ENCODE measurements at places on chromosomes 2 and 18.

DNA sequence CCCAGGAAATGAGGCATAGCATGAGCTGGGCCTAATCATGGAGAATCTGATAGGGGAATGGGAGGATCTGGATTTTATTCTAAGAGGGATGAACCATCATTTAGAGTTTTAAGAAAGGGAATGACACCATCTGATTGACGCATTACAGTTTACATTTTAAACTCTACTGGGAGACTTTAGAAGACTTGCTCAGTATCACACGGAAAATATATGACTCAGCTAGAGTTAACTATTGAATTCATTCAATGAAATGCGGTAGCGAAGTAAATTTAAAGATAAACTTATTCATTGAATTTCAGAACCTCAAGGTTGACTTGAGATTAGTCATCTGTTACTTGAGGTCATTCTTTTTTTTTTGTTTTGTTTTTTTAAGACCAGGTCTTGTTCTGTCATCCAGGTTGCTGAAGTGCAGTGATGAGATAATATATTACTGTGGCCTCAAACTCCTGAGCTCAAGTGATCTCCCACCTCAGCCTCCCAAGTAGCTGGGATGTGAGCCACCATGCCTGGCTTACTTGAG lies 25.0 kb downstream of the MC4R start:
- DNase-seq = no peak

- DNase-seq = no peak
These were observed 91.4 kb downstream of the LDLRAD4 start for GRCh38 chr18:13309748-13310670.

- DNase-seq = no peak
These were observed 86.8 kb upstream of the ST6GAL2 start for GRCh38 chr2:106972782-106973181.

DNA sequence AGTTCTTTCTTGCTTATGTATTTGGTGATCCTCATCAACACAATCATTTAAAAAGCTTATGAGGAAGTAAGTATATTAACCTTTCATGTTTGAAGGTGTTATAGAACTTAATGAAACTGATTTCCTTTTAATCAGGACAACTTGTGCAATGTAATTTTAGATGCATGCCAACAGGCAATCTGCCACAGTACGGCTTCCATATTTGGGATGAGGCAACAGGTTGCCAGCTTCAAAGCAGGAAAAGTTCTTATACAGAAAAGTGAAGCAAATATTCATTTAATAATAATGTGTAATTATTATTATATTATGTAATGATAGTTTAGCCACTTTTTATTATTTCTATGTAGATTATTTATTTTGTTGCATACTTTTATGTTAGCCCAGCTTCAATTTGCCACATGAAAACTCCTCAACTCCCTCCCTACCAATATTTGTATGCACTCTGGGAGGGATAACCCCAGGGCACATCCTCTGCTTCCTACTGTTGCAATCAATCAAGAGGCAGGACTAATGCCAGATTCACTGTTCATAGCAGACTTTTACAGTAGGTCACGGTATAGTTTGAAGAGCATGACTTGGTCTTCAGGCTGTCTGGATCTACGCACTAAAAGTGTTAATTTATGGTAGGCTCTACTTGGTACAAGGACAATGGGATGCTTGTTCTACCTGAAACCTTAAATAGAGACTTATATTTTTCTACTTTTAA lies 277.2 kb downstream of the AGPS start:
- DNase-seq = no peak

- no peak for DNase-seq
These were observed 109.2 kb downstream of the VIT start for GRCh38 chr2:36805635-36806224.

DNA sequence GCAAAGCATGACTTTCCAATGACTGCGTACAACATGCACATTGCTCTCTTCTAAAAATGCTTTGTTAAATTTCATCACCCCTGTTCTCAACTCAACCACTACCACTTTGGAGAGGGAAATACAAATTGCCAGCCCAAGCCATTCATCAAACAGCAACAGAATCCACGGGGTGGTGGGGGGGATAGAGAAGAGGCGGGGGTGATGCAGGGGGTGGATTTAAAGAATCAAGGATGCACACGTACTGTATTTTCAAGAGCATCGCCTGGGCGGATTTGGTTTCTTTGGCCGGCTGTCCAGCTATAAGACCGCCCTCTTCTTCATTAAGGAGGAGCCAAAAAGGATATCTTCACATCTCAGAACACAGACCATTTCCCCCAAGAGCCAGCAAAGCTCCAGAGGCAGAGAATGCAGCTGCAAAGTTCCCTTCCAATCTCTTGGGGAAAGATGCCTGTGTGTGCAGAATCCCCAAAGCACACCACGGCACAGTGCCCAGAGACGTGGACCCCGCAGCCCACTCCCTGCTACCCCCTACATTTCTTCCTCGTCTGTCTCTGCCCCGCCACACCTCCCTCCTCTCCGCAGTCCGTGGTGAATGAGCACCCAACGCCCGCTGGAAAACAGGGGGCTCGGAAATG lies 977 bp downstream of the SLC8A1 start:
- DNase-seq = peak; percentile 27

DNA sequence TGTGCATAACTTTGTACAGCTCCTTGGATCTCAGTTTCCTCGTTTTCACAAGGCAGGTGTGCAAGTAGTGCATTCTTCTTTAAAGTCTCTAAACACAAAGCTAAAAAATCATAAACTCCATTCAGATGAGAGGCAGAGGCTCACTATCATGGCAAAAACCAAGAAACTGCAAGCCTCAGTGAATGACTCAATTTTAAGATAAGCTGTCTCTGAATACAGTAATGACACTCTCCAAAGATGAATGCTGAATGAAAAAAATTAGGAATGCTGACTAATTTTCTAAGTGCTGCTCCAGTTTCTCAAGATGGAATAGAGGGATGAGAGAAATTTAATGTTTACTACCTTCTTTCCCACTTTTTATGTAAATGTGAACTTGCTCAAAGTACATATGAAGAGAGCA lies 17.2 kb downstream of the B4GALT6 start:
- no peak for DNase-seq

GRCh38 chr2:48287976-48288375 lies 242.0 kb upstream of the STON1 start:
- DNase-seq = no peak

- no peak for DNase-seq
These were observed 67.3 kb downstream of the MYO5B start for GRCh38 chr18:50127516-50128210.

DNA sequence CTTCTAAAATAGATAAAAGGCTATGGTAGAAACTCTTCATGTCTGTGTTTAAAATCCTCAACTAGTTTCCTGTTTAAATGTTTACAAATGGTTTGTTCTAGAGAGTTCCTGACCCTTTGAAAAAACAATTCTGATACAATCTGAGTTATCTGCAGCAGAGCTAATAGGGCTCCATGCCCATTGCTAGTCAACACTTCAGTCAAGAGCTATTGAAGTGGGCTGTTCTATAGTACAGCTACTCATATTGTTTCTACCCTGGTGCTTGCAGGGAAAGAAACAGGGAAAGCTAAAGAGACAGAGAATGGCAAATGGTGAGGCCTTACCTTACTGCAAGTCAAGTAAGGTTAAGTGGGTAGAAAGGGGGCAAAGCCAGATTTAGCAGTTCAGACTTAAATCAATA lies 112.3 kb upstream of the CAVIN2 start:
- no peak for DNase-seq

GRCh38 chr18:42561521-42561920 lies 554.0 kb downstream of the RIT2 start:
- no peak for DNase-seq

GRCh38 chr2:205025580-205026240 lies 480.4 kb downstream of the PARD3B start:
- no peak for DNase-seq

- no peak for DNase-seq
These were observed 28.4 kb downstream of the SCYGR8 start for GRCh38 chr2:227774011-227774624.

DNA sequence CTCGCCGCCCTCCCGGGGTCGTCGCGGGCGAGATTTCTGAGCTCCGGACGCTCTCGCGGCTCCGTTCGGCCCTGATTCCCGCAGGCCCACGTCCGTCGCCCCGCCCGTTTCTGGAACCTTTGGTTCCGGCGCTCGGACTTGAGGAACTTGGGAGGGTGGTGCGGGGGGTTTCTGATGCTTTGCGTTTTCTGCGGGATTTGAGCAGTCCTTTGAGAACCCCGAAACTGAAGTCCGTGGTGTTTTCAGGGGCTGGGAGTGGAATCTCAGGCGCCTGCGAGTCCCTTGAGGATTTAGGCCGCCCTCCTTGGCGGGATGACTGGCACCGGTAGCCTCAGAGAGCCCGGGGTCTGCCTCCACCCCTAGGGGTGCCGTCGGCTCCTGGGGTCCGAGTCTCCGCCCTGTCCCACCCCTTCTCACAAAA lies 336 bp downstream of the THNSL2 start:
- no peak for DNase-seq

DNA sequence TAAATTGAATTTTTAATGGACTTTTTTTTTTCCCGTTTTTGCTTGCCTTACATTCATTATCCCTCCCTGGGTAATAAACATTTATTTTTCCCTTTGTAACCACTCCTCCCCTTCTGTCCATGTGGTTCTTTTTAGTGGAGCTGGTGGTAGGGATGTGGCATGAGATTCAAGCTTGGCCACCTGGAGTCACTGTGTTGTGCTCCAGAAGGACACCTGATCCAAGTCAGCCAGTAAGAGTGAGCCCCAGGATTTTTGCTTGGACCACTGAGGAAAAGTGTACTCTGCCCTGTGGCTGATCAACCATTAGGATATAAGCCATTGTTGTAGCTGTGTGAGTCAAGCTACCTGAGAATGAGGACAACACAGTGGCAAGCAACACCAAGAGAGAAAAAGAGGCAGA lies 11.1 kb upstream of the ACTR3 start:
- no peak for DNase-seq

GRCh38 chr2:171531291-171531690 lies 9.0 kb downstream of the CYBRD1 start:
- no peak for DNase-seq

- no peak for DNase-seq
These were observed 9.4 kb downstream of the COPS9 start for GRCh38 chr2:240126731-240127130.
